ENCODE measurements at places on chromosomes 6 and 20. TPM values are rescaled to one million over a fixed set of nuclear protein-coding genes. Genes with fewer than 3 reads are reported as not detected.

DNA sequence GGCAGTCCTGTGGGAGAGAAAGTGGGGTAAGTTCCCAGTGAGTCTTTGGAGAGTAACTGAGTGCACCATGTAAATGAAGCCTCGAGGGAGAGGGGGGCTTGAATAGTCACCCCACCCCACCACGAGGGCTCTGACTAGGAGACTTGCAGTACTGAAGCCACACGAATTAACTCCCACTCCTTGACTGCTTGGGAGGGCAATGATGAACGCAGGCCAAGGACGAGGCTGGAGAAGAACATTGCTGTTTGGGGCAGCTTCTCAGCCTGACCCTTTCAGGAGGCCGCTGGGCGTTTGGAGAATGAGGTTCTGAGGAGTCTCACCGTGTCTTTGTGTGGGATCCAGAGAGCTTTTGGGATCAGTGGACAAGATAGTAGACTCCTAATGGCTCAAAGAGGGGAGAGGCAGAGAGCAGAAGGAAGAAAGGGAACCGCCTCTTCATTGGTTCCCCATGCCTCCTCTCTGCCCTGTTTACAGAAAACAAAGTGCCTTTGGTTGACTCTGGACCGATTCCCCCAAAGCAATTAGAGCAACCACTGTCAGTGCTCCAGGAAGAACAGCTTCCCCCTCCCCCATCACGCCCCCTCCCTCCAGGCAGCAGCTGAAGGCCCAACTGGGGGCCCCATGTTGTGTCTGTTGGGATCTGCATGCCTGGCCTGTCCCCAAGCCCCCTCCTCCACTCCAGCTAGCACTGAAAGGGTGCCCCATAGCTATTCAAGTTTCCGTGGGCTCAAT lies 41.7 kb upstream of the CDKN1A start:
- no peaks in the 10 kb centered on the region for H3K4me1 ChIP-seq
- H3K27ac ChIP-seq = no peak overlapping the region
- no peak overlapping the region for H3K4me3 ChIP-seq
- H3K27me3 ChIP-seq = no peaks in the 10 kb centered on the region
- H3K36me3 ChIP-seq = no peaks in the 10 kb centered on the region

- DNase-seq = no peak
- no peaks in the 10 kb centered on the region for H3K36me3 ChIP-seq
- H3K27me3 ChIP-seq = no peaks in the 10 kb centered on the region
- no peak overlapping the region for H3K27ac ChIP-seq
Measured at GRCh38 chr20:23078351-23079015, 7.6 kb downstream of the CD93 start.

DNA sequence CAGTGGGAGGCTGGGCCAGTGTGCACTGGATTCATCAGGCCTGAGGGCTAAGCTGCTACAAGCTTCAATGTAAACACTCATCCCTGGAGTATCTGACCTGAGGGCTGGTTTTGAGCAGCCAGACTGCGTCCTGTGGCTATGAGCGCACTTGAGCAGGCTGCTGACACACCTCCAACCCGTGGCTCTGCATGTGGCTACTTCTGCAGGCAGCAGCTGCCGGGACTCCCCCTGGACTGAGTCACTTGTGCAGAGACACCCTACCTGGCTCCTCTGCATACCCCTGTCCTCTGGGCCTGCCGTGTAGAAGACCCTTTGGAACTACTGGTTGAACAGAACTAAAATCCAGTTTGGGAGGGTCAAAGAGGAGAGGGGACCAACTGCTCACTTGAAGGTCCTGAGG lies 172.0 kb downstream of the SCP2D1 start:
- H3K4me1 ChIP-seq = peaks cover 14% of the 10 kb centered on the region
- no peak overlapping the region for H3K4me3 ChIP-seq
- no peaks in the 10 kb centered on the region for H3K36me3 ChIP-seq

ZFAND3 gene
- 37.2 TPM for total RNA-seq

DNA sequence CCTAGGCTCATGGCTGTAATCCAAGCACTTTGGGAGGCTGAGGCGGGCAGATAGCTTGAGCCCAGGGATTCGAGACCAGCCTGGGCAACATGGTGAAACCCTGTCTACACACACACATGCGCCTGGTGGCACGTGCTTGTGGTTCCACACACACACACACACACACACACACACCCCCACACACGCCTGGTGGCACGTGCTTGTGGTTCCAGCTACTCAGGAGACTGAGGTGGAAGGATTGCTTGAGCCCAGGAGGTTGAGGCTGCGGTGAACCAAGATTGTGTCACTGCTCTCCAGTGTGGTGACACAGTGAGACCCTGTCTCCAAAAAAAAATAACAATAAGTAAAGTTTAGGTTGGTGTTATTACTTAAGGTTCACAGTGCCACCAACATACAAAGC lies 165.8 kb downstream of the ZFAND3 start:
- DNase-seq = no peak
- H3K36me3 ChIP-seq = no peaks in the 10 kb centered on the region
- no peak overlapping the region for H3K27ac ChIP-seq
- H3K27me3 ChIP-seq = no peaks in the 10 kb centered on the region

MRAP2 gene
- total RNA-seq = 1.9 TPM

DNA sequence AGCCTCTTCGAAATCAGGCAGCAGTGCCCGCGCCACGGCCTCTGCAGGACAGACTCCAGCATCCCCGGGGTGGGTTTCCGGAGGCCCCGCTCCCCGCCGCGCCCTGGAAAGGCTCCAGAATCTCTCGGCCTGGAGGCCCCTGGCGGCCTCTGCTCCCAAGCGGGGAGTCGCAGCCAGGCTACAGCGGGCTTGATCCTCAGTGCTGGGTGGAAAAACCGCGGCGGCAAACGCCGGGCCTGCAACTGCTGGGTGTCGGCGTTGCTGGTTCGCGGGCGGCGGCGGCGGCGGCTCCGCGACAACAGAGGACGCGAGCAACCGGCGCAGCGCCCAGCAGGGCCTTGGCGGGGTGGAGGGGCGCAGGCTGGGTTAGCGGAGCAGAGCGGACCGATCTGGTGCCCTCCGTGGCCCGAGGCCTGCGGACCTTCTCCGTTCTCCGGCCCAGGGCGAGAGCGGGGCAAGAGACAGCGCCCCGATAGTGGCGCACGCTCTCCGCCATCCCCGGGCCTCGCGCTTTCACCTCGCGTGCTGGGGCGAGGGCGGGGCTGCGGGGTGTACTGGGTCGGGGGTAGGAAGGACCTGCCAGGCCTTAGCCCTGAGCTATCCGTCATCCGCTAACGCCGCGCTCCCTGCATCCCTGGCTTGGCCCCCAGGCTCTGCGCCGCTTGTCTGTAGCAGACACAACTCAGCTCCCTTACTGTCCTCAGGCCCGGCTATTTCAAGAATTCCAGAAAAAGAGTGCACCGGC lies 3.4 kb upstream of the ZNF292 start:
- H3K4me1 ChIP-seq = no peaks in the 10 kb centered on the region
- H3K27ac ChIP-seq = peak overlapping the region; percentile 96
- H3K27me3 ChIP-seq = no peaks in the 10 kb centered on the region
- peak overlapping the region; percentile 57 for H3K4me3 ChIP-seq
- H3K36me3 ChIP-seq = no peaks in the 10 kb centered on the region
- DNase-seq = peak; percentile 66

- H3K27me3 ChIP-seq = no peaks in the 10 kb centered on the region
- no peak for DNase-seq
- no peaks in the 10 kb centered on the region for H3K4me1 ChIP-seq
Measured at GRCh38 chr6:25637960-25638434, 14.0 kb upstream of the SCGN start.

ENPP3 gene
- 0.40 TPM for total RNA-seq
